Stimulated activated CD4-positive, alpha-beta T cell treated with anti-CD3 and anti-CD28 coated beads, Interleukin-2, amount 100 ng/mL, for 48 hours (primary cell): ENCODE measurements at places on chromosomes 5 and 9.

- DNase-seq = no peak
Measured at GRCh38 chr5:156684216-156684615, 165.9 kb upstream of the PPP1R2B start.

GRCh38 chr9:130023994-130024596 is 18.9 kb downstream of the FNBP1 start:
- no peak for DNase-seq

GRCh38 chr5:119330367-119331183 is 25.2 kb upstream of the TNFAIP8 start:
- no peak for DNase-seq

GRCh38 chr9:108245901-108246300 is 609.9 kb downstream of the ACTL7B start:
- no peak for DNase-seq

DNA sequence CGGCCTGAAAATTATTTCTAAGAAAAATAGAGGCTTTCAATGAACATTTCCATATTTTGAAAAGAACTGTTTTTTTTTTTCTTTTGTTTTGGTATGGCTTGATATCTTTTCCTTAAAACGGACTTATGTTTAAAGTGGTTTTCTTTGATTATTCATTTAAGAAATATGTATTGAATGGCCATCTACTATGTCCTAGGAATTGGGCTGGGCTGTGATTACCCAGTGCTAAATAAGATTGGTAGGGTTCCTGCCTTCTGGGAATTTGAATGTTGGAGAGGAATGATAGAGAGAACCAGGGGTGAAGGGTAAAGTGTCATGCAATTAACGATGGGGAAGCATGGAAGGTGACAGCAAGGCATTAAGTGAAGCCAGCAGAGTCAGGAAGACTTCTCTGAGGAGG is 33.2 kb downstream of the TNFSF8 start:
- DNase-seq = no peak

GRCh38 chr5:170471551-170472178 is 32.2 kb upstream of the KCNIP1 start:
- no peak for DNase-seq
